Right forelimb (tissue), 1 donor: ENCODE measurements at places on chromosomes 3 and 15.

DNA sequence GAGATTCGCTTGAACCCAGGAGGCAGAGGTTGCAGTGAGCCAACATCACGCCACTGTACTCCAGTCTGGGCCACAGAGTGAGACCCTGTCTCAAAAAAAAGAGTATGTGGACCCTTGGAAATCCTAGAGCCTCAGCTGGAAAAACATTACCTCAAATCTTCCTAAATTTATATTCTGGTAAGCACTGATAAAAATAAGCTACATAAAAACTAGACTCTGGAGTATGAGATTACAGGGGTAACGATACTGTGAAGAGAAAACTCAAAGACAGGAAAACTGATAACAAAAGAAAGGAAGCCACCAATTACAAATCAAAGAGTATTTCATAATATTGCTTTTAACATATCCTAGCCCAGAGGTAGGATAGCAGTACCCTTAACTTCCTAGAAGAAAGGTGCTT, 30.3 kb downstream of the SETD2 start:
- DNase-seq = no peak

GRCh38 chr3:46299608-46300460, 54.1 kb upstream of the CCR2 start:
- DNase-seq = no peak

GRCh38 chr15:73965094-73965757, 26.9 kb downstream of the STOML1 start:
- peak; percentile 50 for DNase-seq

DNA sequence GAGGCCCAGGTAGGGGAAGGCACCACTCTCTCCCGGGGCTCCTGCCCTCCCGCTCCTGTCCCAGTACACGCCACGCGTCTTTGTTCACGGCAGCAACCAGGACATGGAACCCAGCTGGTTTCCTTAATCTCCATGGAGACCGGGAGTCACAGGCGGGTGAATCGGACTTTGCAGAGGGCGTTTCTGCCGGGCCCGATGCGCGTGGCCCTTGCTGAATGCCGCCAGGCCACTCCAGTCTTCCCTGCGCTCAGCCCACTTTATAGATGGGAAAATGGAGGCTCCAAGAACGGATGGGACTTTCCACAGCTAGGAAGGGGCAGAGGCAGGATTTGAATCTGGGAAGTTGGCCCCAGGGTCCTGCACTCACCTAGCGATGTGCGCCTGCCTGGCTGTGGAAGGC, 7.4 kb downstream of the PLXND1 start:
- DNase-seq = no peak

- no peak for DNase-seq
Measured at GRCh38 chr3:53200501-53201498, 39.8 kb downstream of the PRKCD start.

- DNase-seq = no peak
Measured at GRCh38 chr3:127887321-127887720, 27.7 kb upstream of the KBTBD12 start.

DNA sequence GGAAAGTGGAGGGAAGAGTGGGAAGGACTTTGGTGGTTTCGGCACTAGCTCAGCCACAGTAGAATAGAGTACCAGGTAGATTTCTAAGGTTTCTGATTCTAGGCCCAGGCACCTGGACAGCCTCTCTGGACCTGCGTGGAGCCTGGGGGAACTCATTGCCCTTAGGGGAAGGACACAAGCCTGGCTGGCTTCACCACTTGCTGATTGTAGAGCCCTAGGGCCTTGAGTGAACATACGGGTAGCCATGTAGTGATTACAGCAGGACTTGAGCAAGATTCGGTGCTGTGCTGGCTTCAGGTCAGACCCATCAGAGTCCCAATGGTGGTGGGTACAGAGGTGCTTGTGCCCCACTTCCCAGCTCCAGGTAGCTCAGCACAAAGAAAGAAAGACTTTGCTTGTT, 47.0 kb downstream of the FAM81A start:
- DNase-seq = no peak

DNA sequence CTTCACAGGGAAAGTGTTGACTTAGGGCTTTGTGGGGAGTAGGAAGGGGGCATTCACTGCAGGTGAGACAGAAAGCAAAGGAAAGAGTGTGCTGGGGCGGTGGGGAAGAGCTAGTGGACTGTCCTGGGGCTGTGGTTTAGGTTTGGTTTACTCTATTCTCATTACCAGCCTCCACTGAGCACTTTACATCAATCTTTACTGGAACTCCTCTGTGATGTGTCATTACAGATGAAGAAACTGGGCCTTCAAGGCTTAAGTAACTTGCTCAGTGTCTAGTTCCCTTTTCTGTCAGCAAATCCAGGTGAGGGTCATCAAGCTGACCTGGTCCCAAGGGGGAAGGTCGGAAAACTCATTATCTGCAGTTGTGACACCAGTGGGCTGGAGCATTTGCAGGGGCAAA, 120.2 kb upstream of the PFN2 start:
- no peak for DNase-seq

GRCh38 chr3:86961297-86961696, 29.7 kb downstream of the VGLL3 start:
- DNase-seq = no peak

- DNase-seq = no peak
Measured at GRCh38 chr3:187624588-187624987, 45.6 kb downstream of the SST start.

- DNase-seq = no peak
Measured at GRCh38 chr3:32835961-32836360, 18.2 kb downstream of the TRIM71 start.

- DNase-seq = no peak
Measured at GRCh38 chr3:73510334-73510733, 114.4 kb downstream of the PDZRN3 start.

DNA sequence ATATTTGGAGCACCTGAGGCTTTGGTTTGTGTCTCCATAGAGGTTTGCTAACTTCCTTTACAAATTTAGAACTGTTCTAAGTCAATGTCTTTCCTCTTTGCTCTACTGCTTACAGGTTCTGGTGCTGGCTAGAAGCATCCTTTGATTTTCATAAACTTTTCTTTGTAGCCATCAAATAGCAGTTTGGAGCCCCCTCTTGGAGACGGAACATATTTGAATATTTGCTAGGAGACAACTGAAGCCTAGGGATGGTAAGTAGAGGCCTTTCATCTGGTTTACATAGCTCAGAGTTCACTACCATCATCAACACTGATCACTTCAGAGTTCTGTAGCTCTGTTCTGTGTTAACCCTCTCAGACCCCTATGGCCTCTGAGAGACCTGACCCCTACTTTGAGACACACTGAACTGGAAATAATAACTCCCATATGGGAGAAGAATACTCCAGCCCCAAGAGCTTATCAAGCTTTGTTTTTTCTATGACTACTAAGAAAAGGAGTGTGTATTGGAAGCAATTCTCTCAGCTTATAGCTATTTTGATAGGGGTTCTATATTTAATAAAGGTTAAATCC, 420.4 kb downstream of the EPHA3 start:
- no peak for DNase-seq

DNA sequence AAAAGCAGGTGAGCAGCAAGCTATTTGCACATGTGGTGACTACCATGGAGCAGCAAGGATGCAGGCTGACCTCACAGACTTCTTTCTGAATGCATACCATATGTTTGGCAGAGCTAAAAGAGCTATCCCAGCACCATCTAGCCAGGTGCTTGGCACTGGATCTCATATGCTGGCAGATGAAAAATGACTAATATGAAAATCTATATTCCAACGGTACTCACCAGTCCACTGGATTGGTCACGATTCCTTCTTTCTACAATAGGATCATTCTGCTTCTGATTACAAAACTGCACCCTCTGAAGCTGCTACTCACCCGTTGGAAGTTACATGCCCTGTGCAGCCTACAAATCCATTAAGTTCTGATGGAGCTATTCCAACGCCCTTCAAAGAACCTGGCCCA, 714.3 kb upstream of the CFAP20DC start:
- DNase-seq = peak; percentile 57

DNA sequence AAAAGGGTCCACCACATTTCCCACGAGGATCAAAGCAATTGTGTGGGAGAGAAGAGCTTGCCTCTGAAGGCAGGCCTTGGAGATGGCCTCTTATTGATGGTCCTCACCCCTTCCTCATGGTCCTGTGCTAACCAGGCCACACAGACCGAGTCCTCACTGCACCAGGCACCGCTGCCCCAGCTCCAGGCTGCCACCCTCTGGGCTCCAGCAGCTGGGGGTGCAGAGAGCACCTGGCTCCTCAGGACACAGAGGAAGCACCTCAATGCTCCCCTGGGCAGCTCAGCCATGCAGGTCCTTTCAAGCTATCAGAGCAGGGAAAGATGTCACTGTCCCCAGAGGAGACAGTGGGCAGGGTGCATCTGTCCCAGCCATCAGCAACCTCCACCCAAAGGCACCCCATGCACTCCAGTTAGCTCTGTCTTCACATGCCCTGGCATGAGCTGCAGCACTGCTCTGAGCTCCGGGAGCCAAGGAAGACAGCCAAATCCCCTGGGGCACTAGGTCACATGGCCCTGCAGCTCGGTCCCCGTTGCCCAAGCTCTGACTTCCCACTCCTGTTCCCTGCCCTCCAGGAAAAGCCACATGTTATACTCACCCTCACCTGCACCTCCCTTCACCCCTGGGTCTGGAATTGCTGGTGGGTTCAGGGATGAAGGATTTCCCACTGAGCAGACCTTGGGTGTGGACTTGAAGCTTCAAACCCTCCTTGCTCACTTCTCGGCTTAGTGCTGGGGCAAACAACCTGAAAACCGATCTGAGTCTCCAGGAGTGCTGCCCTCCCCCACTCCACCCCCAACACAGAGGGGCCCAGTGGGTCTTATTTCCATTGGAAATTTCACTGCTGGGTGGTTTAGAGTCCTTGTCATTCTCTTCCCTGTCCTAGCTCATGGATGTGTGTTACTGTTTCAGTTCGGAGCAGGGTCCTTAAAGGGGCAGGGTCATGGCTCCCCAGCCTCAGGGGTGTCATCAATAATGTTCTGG, 32.6 kb downstream of the ALS2CL start:
- DNase-seq = no peak

- no peak for DNase-seq
Measured at GRCh38 chr15:101431301-101431700, 58.2 kb downstream of the PCSK6 start.

- no peak for DNase-seq
Measured at GRCh38 chr3:161737171-161737570, 240.6 kb downstream of the OTOL1 start.

- DNase-seq = no peak
Measured at GRCh38 chr3:67433109-67433508, 221.3 kb downstream of the SUCLG2 start.

DNA sequence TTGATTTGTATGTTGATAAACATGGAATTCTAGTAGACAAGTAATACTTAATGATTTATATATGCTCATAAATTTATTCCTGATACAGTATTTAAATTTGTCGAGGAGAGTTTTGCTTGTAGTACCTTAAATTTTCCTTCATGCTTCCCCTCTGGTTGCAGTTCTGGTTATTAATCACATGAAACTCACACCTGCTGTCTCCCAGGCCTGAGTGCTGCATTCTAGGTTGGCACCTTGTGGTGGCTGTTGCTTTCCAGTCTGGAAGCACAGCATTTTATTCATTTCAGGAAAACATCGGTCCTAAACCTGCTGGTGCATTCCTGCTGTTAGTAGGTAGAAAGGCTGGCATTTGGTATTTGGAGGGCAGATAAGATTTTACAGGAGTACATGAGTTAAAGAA, 44.9 kb downstream of the ATP1B3 start:
- no peak for DNase-seq

GRCh38 chr15:60916032-60916678, 312.9 kb downstream of the RORA start:
- DNase-seq = no peak

DNA sequence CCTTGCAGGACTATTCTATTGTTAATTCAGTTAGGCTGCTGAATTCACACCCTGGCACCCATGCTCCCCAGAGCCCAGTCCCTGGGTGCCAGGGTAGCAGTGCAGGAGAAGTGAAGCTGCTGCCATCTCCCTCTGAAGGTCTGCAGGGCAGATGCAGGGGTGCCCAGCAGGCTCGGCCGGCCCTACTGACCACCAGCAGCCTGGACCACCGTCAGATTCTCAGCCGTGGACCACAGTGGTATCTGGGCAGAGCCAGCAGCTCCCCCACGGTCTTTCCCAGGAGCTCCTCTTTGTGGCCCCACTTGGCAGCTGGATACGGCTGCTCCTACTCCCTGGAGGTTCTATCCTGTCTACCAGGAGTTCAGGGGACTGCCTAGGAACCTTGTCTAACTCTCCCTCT, 46.8 kb downstream of the ALDH1L1 start:
- DNase-seq = no peak

GRCh38 chr3:183540501-183541234, 14.8 kb downstream of the KLHL6 start:
- DNase-seq = no peak

- DNase-seq = no peak
Measured at GRCh38 chr3:56536735-56537134, 20.2 kb upstream of the CCDC66 start.

DNA sequence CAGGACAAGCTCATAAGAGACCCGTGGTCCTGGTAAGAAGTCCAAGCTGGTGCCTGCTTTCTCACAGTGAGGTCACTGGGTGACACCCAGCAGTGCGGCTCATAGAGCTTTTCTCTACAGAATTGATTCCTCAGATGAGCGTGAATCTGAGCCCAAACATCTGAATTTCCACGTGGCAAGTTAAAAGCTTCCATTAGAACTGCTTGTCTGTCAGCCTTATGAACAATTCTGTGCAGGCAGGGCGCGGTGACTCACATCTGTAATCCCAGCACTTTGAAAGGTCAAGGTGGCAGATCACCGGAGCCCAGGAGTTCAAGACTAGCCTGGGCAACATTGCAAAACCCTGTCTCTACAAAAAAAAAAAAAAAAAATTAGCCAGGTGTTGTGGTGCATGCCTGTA, 113.1 kb upstream of the ABHD17C start:
- DNase-seq = no peak

GRCh38 chr3:49471856-49472495, 1.9 kb downstream of the DAG1 start:
- DNase-seq = no peak

DNA sequence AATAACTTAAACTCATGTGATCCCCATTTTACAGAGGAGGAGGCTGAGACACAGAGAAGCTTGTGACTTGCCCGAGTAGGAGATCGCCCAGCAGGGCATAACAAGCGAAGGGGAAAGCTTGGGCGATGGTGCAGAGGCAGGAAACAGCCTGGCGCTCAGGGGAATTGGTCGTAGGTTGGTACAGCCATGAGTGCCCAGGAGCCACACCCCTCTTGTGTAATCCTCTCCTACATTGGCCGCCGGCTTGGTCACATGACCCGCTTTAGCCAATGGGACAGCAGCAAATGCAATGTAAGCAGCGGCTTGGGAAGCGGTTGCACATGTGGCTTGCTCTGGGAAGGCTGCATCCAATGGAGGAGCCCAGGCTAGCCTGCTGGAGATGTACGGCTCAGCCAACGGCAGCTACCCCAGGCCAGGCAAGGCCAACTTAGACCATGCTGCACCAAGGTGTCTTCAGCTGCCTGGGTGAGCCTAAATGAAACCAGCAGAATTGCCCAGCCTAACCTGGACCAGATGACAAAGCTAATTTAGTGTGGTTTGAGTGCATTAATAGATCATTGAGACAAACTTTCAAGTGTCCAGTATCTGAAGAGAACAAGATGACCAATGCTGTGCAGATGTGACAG, 50.3 kb upstream of the SLC6A6 start:
- DNase-seq = no peak
